ENCODE measurements at places on chromosomes 2 and 18.

DNA sequence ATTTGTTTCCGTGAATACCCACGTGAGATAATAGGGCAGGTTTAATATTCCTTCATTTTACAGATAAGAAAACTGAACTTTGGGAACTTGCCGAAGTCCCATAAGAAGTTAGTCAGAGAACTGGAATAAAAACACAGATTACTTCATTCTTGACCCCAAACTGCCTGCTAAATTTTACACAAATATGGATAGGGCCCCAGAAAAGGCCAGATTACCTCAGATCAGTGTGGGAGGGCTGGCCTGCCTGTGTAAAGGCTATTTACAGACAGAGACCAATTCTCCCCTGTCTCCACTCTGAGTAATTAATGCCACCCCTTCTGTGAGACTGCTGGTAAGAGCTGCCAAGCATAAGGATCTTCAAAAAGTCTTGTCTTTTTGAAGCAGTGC lies 139.2 kb downstream of the MGAT5 start:
- DNase-seq, result no peak

DNA sequence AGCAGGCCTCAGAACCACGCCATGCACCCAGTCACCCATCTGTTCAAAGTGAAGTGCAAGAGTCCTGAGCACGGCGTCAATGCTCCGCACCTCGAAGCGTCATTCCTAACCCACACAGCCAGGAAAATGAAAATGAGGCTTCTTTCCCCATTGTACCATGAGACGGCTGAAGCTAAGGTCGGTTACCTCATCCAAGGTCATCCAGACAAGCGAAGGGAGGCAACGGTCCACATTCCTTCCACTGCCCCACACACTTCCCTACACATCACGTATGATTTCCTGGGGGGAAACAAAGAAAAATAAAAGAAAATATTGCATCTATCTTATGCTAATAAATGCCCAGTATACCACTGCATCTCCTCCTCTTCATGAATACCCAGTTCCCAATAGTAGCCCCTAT lies 113.5 kb upstream of the RAB6C start:
- no peak for DNase-seq

- no peak for DNase-seq
Measured at GRCh38 chr2:152513681-152514080, 178.7 kb downstream of the FMNL2 start.

DNA sequence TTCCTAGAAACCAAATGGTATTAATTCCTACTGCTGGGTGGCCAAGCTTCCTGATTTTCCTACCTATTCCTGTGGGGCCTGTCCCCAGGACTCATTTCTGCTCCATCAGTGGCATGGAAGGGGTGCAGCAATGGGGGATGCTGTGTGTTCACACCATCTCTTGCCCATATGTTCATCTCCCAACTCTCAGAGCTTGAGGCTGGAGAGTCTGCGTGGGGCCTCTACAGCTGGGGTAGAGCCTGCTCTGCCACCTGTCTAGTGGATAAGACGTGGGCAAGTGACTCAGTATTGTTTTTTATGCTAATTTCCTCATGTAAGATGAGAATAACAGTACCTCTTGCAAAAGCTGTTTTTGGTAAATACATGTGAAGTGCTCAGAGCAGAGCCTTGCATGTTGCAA lies 149.8 kb downstream of the ACTR3 start:
- DNase-seq, result no peak

DNA sequence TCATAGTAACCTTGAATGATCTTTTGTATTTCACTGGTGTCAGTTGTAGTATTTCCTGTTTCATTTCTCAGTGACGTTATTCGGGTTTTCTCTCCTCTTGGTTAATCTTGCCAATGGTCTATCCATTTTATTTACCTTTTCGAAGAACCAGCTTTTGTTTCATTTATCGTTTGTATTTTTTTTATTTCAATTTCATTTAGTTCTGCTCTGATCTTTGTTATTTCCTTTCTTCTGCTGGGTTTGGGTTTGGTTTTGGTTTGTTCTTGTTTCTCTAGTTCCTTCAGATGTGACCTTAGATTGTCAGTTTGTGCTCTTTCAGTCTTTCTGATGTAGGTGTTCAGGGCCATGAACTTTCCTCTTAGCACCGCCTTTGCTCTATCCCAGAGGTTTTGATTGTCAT lies 36.7 kb downstream of the SP140 start:
- no peak for DNase-seq

DNA sequence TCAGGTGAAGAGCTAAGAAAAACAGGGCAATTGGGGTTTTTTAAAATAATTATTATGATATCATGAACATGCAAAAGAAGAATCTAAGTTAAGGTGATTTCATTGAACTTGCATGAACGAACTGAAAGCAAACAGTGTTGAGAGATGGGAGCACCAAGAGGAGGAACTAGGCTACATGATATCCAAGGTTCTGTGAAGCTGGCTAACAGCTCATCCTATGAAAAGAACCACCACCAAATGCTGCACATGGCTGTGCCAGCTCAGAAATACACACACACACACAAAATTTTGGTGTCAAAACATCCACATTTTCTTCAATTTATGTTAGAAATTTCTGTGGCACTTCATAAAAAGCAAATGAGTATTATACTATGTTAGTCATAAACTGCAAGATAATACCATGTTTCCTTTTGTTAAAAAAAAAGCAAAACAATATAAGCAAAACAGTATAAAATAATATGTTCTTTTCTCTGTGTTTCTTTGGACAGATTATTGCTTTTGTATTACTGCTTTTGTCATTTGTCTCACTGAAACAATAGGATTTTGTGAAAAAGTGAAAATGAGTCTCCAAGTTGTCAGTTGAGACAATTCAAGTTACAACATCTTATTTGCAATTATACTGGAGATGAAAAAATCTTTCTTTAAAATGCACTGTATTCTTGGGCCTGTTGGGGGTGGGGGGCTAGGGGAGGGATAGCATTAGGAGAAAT lies 12.6 kb upstream of the TTC32 start:
- no peak for DNase-seq

- DNase-seq, result no peak
Measured at GRCh38 chr2:138424436-138425140, 77.0 kb upstream of the SPOPL start.
